ENCODE measurements at places on chromosomes 13 and 19.
A peak's percentile ranks its signal among the peaks of the same experiment; 100 is the strongest.

- no peak for DNase-seq
Observed at GRCh38 chr13:44107357-44108121, 227.8 kb downstream of the LACC1 start.

- DNase-seq, result no peak
Observed at GRCh38 chr19:38004186-38004520, 97.1 kb downstream of the SIPA1L3 start.

GRCh38 chr13:44406617-44407016 lies 33.0 kb downstream of the SERP2 start:
- no peak for DNase-seq

GRCh38 chr19:9065457-9066014 lies 21.3 kb upstream of the OR1M1 start:
- no peak for DNase-seq

DNA sequence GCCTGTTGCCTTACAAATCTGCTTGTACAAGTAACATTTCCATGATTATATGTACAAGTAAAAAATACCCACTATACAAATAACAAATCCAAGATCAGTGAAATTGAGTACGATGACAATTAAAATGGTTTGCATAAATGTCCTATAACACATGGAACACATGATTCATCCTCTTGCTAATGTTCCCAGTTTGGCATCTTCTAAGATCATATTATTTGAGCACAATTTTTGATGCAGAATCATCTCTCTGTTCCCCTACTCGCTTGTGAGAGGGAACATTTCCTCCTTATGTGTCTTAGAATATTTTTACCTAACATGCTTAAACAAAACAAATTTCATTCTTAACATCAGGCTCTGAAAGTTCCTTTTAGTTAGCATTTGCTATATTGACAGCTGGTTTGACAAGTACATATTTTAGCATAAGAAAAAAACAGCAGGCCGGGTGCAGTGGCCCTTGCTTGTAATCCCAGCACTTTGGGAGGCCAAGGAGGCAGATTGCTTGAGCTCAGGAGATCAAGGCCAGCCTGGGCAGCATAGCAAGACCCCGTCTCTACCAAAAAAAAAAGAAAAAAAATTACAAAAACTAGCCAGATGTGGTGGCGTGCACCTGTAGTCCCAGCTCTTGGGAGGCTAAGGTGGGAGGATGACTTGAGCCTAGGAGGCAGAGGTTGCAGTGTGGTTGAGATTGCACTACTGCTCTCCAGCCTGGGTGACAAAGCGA lies 14.2 kb downstream of the ZNF331 start:
- DNase-seq, result no peak

- DNase-seq, result no peak
Observed at GRCh38 chr13:71056581-71056980, 810.4 kb downstream of the DACH1 start.

DNA sequence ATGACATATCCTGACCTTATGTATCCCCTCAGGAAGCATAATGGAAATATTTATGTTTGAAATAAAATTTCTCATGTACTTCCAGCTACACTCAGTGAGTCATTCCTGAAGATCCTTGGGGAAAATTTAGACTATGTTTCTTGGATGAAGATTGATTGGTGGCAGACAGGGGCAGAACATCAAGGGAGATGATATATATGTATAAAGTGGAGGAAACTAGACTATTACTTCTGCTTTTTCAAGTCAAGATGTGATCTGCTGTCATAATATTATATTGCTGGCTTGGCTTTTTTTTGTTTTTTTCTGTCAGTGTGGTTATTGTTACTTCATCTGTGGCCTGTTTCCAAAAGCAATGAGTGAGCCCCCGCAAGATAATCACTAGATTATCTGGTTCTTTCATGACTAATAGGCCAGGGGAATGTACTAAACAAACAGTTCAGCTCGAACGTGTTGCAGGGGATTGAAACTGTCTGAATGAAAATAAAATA lies 87.2 kb upstream of the TNFSF11 start:
- DNase-seq, result no peak

GRCh38 chr13:42602906-42603305 lies 29.0 kb downstream of the TNFSF11 start:
- no peak for DNase-seq

DNA sequence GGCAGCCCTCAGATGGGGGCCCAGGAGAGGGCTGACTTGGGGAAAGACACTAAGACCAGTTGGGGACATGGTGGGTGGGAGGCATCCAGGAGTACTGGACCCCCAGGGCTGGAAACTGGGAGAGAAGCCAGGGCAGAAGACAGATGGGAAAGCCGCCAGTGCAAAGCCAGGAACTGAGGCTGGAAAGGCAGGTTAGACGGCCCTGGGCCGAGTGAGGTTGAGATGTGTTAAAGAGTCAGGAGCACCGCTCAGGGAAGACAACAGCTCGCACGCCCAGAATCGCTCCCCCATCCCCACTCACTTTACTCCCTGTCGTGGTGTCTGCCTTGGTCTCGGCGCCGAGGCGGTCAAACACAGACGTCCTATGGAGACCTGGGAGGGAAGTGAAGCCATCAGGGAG lies 24.5 kb downstream of the C19orf47 start:
- no peak for DNase-seq

- DNase-seq, result no peak
Observed at GRCh38 chr13:20561741-20562140, 5.2 kb upstream of the IFT88 start.

- no peak for DNase-seq
Observed at GRCh38 chr13:52383366-52383765, 22.6 kb downstream of the THSD1 start.

DNA sequence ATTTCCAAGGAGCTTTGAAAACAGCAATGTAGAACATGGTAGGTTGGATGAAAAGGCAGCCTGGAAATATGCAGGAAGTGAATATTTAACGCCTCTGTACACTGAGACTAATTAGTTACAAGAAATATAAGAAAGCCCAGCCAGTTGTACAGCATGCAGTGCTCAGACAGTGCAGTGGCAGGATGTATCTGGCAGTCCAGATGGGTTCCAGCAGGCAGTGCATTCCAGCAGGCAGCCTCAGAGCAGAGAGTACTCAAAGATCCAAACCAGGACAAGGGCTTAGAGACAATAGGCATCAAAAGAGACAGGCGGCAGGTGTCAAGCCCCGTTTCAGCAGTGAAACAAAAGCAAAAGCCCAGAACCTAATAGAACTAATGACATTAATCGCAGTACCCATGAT lies 2776.3 kb downstream of the PCDH9 start:
- DNase-seq, result no peak

DNA sequence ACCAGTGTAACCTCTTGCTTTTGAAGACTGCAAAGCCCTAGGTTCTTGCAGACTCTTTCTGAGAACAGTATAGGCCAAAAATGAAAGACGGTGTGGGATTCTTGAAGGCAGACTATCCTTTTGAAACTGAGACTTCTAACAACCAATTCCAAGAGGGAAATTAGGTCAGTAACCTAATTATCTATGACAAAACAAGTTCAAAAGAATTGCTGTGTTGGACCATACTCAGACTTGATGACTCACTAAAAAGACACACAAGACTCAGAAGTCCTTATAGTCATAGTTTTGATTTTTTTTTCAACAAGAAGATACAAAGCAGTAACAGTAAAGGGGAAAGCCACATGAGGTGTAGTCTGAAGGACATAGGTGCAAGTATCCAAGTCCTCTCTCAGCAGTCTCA lies 624.0 kb upstream of the GPC6 start:
- DNase-seq, result no peak

GRCh38 chr19:42278452-42279154 lies 9.6 kb downstream of the CIC start:
- no peak for DNase-seq

- peak; percentile 71 for DNase-seq
Observed at GRCh38 chr19:35044317-35045117, 3.0 kb downstream of the HPN start.

DNA sequence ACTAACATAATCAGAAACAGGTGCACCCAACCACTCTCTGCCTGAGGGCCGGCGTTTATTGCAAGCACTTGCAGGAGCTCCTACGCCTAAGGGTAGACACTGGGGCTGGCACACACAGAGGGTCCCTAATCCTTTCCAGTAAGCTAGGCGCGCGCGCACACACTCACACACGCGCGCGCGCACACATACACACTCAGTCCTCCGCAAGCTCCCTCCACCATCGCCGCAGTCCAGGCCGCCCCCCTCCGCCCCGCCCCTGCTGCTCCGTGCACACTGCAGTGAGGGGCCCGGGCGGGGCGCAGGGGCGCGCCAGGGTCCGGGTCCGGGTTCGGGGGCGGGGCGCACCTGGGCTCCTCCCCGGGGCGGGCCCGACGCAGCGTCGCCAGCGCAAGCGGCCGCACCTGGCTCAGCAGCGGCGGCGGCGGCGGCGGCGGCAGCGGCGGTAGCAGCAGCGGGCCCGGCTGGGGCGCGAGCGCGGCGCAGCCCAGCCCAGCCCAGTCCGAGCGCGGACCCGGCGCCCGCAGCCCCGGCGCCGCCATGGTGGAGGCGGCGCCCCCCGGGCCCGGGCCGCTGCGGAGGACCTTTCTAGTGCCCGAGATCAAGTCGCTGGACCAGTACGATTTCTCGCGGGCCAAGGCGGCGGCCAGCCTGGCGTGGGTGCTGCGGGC lies at the start of gene CAMSAP3:
Gene CAMSAP3 (plus strand): TSS at position 398 of the 668 bp plus-strand sequence. CDS start 140 bp downstream, at position 538.
- DNase-seq, result peak; percentile 63

GRCh38 chr19:6473647-6474046 lies 7.9 kb downstream of the DENND1C start:
- DNase-seq, result no peak

DNA sequence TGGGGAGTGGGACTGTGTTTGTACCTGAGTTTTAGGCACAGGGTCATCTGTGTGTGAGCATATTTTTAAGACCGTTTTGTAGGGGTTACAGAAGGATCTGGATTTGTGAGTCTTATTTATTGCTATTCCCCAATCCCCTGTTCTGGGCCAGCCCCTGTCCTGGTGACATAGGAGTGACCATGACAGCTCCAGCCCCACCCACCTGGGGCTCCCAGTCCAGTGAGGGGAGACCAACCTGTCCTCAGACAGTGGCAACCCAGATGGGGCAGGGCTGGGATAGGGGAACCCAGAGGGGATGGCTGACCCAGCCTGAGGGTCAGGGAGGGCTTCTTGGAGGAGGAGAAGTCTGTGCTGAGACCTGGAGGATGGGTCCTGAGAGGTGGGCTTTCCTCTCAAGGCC lies 10.7 kb downstream of the TMEM160 start:
- no peak for DNase-seq

GRCh38 chr19:10712754-10713153 lies 5.1 kb upstream of the DNM2 start:
- DNase-seq, result no peak

DNA sequence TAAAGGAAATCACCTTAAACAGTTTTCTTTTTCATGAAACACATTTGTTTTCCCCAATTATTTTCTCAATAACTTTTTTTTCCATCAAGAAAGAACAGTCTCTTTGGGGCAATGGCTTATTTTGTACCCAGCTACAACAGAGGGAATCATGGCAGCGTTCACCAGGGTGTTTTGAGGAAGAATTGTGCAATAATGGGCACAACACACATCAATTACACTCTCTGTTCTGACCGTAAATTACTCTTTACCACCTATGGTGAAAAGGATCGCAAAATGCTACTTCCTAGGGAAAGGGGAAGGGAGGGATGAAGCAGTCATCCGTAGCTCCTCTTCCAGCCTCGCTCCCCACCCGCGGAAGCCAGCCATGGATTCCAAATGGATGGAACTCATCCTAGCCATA lies 38.6 kb downstream of the TMTC4 start:
- no peak for DNase-seq

- no peak for DNase-seq
Observed at GRCh38 chr13:74930402-74931165, 551.4 kb downstream of the TBC1D4 start.

GRCh38 chr19:18558202-18558555 lies 509 bp downstream of the KXD1 start:
- no peak for DNase-seq

GRCh38 chr19:14450168-14450874 lies 17.2 kb downstream of the PKN1 start:
- peak; percentile 84 for DNase-seq

- DNase-seq, result no peak
Observed at GRCh38 chr19:3201072-3201700, 15.5 kb downstream of the NCLN start.

DNA sequence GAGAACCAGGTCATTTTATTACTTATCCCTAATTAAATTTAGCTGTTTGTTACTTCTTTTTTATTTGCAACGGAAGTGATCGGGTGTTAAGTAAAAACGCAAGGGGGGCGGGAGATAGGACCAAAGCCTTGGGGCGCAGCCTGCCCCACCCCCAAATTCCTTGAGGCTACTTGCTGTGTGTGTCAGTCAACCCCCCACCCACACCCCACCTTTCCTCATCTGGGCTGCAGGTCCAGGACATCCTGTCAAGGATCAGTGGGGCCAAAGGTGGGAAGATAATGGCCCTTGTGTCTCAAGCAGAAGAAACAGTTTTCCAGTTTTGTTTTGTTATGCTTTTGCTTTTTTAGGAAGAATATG lies 1.2 kb upstream of the FOXO1 start:
- no peak for DNase-seq

DNA sequence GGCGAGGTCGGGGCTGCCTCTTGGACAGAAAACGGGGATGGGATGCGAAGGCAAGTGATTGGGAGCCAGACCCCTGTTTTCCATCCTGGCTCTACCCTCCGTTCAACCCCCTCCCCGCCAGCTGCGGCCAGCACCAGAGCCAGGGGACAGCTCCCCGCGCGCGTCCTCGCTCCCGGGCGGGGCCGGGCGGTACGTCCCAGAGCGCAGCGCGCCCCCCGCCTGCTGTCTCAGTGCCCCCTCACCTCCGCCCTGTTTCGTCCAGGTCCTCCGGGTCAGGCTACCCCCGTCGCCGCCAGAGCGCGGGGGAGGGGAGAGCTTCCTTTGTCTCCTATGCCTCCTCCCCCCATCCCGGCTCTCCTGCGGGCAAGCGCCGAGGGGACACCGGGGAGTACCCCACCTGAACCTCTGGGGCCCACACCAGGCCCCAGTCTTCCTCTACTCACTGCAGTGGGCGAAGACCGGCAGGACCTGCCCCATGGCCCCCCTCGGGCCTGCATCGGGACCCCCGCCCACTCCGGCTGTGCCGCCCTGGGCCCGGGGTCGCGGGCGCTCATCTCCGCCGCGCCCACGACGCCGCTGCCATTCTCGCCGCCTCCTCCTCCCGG lies 396 bp downstream of the RTN2 start:
- peak; percentile 48 for DNase-seq

- DNase-seq, result no peak
Observed at GRCh38 chr13:66468656-66469055, 761.5 kb downstream of the PCDH9 start.

GRCh38 chr19:49798574-49798973 lies 14.5 kb downstream of the FUZ start:
- no peak for DNase-seq

GRCh38 chr19:54480051-54480450 lies 7.0 kb upstream of the CDC42EP5 start:
- no peak for DNase-seq

- no peak for DNase-seq
Observed at GRCh38 chr19:19434483-19435045, 29.1 kb downstream of the GATAD2A start.

GRCh38 chr19:47719047-47719859 lies 6.0 kb downstream of the EHD2 start:
- DNase-seq, result no peak
